Activated CD8-positive, alpha-beta memory T cell treated with anti-CD3 and anti-CD28 coated beads, Interleukin-2, amount 10 ng/mL, durations not matched to agents 7 days and 5 days (primary cell): ENCODE measurements at places on chromosomes 4 and X.

DNA sequence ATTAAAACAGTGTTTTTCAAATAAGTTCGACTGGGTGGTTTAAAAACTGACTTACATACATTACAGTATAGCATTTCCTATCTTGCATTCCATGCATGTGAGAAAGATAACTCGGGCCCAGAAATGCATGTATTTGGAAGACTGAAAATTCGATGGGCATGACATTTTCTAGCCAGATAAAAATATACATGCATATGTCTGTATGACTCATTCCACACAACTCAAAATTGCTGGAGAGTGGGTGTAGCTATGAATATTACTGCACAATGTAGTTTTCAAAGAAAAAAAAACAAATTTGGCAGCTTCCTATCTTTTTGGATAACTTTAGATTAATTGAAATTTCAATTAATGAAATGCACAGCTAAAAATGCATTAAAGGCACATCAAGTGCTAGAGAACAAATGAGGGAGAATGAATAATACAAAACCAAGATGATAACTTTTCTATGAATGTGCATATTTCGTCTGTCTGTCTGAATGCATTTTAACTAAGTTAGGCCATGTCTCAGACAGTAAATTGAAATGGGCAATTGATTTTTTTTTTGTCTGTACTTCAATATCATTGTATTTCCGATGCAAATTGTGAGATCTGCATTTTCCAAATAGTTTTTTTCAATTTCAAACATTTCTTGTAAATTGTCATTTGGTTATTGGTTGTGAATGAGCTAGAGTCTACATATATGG is 54.5 kb upstream of the GABRA2 start:
- no peak for DNase-seq

DNA sequence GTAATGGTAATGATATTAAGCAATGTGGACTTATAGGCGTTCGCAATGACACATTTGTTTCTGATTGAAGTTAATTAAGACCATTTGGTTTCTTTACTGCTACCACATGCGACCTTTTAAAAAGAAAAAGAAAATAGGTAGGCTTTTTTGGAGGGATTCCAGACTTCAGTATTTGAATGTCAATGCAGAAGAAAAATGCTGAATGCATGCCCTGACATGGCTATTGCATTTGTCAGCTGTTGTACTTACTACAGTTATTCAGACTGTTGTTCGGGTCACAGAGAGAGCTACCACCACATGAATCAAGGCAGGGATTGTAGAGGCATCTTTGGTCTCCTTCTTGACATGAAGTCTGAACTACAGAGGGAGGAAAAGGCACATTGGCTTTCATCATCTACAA is 163.7 kb downstream of the CORIN start:
- no peak for DNase-seq

DNA sequence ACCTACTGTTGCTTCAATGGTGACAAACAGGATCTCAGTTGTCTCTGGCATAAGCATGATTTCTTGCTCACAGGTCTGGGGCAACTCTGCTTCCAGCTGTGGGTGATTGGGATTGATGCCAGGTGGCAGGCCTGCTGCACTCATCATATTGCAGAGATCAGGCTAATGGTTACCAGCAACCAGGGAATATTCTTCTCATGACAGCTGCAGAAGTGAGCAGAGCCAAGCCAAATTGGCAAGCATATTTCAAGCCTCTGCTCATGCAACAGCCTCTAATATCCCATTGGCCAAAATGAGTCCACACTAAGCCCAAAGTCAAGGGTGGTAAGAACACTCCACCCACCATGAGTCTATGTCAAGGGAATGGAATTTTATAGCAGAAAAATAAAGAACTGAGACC is 26.7 kb upstream of the TBC1D19 start:
- DNase-seq, result no peak

- no peak for DNase-seq
These were observed 170.2 kb downstream of the ADGRA3 start for GRCh38 chr4:22345678-22346077.

DNA sequence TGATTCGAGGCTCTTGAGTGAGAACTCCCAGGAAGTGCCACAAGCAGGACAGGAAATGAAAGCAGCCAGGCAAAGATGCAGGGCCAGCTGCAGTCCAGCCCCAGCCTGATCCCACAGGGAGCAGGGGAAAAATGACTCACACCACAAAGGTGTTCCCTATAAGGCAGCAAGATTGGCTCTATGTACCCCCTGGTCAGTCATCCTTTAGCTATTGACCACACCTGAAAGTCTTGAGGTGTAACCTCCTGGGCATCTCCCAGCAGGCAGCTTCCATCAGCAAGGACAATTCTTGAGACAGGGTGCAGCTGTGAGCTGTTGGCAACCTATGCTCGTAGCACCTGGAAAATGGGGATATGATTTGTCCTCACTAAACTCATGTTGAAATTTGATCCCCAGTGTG is 27.9 kb upstream of the EXOC1L start:
- DNase-seq, result no peak

DNA sequence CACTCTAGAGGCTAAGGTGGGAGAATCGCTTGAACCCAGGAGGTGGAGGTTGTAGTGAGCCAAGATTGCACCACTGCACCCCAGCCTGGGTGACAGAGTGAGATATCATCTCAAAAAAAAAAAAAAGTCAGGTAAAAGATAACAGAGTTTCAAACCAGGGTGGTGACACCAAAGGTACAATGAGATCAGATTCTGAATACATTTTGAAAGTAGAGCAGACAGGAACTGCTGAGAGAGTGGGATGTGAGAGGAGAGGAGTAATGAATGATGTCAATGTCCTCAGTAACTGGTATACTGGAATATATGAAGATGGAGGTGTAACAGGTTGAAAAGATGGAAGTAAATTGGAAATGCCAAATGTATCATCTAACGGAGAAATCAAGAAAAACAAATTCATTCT is 135.6 kb downstream of the CAMK2D start:
- no peak for DNase-seq

DNA sequence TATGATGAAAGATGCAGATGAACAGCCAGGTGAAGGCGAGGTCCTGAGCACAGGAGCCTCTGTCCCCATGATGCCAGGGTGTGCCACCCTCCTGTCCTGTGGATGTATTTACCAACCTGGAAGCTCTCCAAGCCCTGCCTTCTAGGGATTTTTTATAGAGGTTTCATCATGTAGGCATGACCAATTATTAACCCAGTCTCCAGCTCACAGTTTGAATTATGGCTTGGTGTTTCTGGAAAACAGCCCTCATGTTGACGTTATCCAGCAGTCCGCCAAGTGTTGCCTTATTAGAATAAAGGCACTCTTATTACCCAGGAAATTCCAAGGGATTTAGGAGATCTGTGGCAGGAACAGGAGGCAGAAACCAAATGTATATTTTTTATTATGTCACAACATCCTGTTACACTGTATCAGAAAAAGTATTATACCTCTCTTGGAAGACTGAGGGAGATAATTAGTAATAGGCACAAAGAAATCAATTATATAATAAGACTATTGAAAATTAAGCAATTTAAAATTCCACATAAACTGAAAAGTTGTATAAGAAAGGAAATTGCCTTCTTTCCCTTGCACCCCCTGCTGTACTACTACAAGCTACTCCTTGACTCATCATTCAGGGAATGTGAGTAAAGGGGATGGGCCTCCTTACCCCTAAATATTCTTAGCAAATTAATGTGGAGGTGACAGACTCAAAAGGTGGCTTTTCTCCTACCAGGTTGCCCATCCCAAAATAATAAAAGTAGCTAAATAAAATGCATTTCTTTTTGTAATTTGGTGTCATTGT is 129.6 kb downstream of the ZNF330 start:
- DNase-seq, result no peak

DNA sequence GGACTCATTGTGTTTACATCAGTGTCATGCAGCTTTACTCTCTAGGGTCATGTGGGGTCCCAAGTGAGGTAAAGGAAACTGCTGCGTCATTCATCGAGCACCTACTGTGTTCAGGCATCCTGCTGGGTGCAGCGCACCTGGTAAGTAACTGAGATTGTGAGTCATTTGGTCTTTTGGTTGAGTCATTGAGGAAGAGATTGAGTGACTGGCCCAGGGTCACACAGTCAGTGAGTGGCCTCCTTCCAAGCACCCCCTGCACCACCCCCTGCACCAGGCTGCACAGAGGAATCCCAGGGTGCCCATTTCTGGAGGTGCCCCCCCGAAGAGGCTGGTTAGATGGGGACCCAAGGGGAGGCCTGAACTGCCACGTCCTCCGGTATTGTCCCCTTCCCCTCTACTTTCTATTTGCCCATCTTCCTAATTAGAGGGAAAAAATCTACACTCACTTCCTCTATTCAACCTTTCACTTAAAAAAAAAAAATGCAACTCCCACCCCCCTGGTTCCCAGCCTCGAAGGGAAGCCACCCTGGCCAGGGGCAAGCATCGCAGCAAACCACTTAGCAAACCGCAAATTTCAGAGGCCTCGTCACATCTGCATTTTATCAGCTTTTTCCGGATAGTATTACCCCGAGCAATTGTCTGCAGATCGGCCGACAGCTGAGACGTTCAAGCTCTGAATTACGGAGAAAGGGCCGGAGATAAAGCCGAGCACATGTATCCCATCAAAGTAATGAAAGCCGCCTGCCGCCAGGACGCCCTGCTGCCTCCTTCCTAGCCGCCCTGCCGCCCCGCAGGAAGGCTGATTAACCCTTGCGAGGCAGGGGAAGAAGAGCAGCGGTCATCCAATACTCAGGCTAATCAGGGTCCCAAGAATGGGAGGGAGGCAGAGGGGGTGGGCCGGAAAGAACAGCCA is 96.3 kb upstream of the MSX1 start:
- peak; percentile 81 for DNase-seq

DNA sequence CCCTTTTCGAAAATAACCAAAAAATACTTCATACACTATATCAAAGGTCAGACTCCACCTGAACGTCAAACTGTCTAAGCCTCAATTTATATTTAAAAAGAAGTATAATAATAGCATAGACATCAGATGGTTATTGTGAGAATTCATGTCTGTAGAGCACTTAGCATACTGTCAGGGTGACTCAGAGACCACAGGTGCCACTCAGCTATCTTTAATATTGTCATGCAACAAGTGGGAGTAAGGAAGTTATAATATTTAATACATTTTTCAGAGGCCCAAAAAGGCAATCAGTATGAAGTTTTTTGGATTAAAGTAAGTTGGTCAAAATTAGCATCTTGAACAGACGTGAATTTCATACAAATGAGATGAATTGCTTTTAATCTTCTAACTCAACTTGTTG is 93.3 kb downstream of the PHOX2B start:
- no peak for DNase-seq

GRCh38 chr4:41976775-41977516 is 4.6 kb upstream of the DCAF4L1 start:
- DNase-seq, result no peak

DNA sequence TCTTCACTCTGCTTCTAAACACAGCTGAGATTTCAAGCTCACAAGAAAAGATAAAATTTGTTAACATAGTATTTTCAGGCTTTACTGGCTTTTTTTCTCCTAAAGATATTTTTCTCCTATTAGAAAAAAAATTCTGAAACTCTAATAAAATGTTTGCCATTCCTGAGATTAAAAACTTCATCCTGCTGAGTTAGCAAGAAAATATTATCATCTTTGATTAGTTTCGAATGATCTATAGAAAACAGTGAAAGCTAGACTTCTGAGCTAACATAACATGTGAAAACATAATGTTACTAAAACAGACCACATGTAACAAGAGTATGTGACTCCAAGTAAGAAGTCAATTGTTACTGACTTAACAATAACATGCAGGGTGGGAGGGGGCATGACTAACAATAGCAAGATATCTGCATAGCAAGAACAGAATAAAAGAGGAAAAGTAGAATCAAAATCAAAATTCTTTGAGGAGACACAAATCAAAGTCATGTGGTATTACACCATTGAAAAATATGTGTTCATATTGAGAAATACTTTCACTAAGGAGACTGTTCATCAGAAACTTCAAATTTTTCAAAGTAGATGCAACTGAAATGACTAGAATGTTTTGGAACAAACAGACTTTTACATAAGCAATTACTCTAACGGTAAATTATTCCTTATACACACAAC is 14.5 kb downstream of the TBCK start:
- DNase-seq, result no peak

GRCh38 chr4:82890528-82890900 is 439 bp downstream of the SEC31A start:
- DNase-seq, result no peak

DNA sequence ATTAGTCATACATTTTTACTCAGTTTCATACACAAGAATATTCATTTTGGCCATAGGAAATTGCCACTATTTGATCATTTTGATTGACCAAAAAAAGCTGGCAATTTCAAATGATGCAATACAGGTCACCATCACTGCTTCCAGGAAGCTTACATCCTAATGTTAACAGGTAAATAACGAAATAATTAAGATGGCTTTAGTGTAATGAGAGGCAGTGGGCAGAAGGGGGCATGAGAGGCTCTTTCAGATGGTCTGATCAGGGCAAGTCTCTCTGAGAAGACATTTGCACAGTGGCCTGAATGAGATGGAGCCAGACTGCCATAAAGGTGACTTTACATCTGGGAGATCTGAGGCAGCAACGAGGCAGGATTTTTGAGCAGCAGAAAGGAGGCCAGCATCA is 170.7 kb downstream of the SLIT2 start:
- peak; percentile 58 for DNase-seq

DNA sequence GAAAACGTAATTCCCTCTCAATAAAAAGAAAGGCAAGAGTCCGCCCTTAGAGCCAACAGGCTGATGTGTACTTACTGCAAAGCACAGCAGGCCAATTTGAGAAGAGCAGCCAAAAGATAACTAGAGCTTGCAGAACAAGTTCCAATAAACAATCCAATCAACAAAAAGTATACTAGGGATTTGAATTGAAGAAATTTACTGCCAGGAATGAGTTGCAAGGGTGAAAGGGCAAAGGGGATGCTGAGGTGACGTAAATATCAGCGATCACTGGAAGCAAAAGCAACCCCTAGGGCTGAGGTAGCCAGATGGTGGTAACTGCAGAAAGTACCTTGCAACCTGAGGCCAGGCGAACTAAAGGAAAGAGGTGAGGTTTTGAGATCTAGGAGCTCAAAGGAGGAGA is 152.1 kb upstream of the TENM3 start:
- no peak for DNase-seq

DNA sequence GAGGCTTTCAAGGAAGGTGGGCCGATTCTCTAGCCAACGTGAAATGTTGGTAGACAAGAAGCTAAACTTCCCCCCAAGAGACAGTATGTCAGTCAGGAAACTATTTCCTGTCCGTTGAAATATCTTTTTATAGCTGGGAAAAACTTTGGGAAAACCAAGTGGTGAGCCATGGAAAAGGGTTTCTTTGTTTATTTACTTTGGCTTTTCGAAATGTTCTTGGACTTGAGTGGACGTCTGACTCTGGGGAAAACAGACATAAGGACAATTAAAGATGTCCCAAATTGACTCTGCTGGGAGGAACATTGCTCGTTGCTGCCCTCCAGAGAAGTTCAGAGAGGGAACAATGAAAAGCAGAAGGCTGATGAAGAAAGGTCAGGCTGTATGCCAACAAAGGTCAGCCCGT is 295.4 kb downstream of the RAPGEF2 start:
- DNase-seq, result no peak

- DNase-seq, result no peak
These were observed 1.0 kb downstream of the SLITRK4 start for GRCh38 chrX:143634663-143635455.

DNA sequence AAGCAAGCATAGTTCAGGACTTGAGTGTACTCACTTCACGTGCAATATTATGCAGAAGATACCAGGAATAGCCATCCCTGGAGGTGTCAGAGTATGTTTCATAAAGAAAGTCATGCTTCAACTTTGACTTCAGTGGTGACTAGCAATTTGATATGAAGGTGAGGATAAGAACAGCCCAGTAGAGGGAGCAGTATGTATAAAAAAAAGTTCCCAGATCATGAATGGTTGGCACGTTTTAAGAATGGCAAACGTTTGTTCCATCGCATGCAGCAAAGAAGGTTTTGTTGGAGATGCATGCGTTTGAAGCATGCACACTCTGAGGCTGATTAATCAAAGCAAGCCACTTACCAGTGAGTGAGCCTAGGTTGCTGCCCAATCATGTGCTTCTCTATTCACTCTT is 33.5 kb upstream of the SLITRK4 start:
- no peak for DNase-seq
